Astrocyte (in vitro differentiated cells and primary cell): ENCODE measurements at places on chromosomes 4 and X. TPM values are rescaled to one million over a fixed set of nuclear protein-coding genes. Genes with fewer than 3 reads are reported as not detected.

Gene ANK2
- 77.1 and 77.8 TPM in 2 replicates for total RNA-seq

DNA sequence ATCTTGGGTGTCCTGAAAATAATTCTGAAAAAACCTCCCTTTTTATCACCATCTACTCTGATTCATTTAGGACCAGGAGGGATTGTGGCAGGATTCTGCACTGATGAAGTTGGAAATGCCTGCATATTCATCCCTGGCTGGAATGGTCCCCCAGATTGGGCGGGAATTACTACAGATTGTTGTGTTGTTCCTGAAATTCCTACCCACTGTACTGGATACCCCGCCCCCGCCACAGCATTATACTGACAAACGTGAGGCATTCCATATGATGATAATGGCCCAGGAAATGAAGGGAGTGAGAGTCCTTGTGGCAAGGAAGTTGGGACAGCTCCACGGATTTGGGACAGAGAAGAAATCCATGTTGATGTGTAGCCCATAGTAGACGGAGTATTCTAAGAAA, 15.2 kb upstream of the FAM120C start:
- H3K27me3 ChIP-seq, result no peaks in the 10 kb centered on the region
- DNase-seq, result no peak
- no peaks in the 10 kb centered on the region for H3K36me3 ChIP-seq
- no peak overlapping the region for H3K27ac ChIP-seq

Gene PF4V1
- total RNA-seq, result not detected in 2 replicates

Gene LRRC66
- total RNA-seq, result 0.32 and 0.50 TPM in 2 replicates

Gene VCX2
- not detected in 2 replicates for total RNA-seq

- no peaks in the 10 kb centered on the region for H3K27me3 ChIP-seq
- no peak overlapping the region for H3K4me3 ChIP-seq
- H3K36me3 ChIP-seq, result no peaks in the 10 kb centered on the region
- no peak overlapping the region for H3K27ac ChIP-seq
These were observed 58.9 kb downstream of the NAF1 start for GRCh38 chr4:163107754-163108153.

- DNase-seq, result no peak
- no peaks in the 10 kb centered on the region for H3K4me1 ChIP-seq
- no peak overlapping the region for H3K27ac ChIP-seq
- H3K4me3 ChIP-seq, result no peak overlapping the region
- no peaks in the 10 kb centered on the region for H3K36me3 ChIP-seq
These were observed 162.6 kb downstream of the INPP4B start for GRCh38 chr4:142683503-142683902.

DNA sequence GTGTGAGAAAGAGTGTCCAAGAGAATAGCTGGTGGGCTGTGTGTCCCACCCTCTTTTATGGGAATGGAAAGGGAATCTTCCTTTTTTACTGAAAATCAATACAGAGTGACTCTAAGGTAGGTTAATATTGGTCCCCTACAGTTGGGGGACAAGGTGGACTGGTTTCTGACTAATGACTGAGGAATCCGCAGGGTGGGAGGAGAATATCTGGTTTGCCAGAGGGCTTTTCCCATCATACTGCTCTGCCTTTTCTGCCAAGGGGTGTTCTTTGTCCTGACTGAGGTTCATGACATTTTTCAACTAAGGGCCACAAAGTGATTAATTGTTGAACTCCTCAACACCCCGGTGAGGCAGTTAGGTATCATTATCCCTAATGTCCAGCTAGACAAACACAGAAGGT, 261.6 kb downstream of the SPATA18 start:
- no peak overlapping the region for H3K27ac ChIP-seq
- no peaks in the 10 kb centered on the region for H3K36me3 ChIP-seq
- H3K4me3 ChIP-seq, result no peak overlapping the region
- no peaks in the 10 kb centered on the region for H3K27me3 ChIP-seq
- H3K4me1 ChIP-seq, result no peaks in the 10 kb centered on the region

- no peak overlapping the region for H3K4me3 ChIP-seq
- no peak overlapping the region for H3K27ac ChIP-seq
- no peaks in the 10 kb centered on the region for H3K4me1 ChIP-seq
- no peaks in the 10 kb centered on the region for H3K27me3 ChIP-seq
- DNase-seq, result no peak
These were observed 134.5 kb downstream of the MGST2 start for GRCh38 chr4:139800082-139800481.

DNA sequence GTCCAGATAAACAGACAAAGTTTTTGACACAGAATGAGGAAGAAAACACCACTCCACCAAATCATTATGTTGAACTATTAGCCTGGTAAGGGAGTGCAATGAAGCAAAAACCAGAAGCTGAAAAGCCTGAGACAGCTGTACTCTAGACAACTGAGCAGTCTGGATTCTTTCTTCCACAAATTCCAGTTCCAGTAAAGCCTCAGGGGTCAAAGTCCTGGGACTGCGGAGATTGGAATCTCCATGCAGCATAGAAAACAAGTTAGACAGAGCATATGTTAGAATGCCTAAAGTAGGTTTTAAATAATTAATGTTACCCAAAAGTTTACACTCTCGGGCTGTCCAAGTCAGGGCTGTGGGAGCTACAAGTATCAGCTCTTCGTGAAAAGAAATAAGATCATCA, 263.2 kb downstream of the TECRL start:
- no peak for DNase-seq
- H3K4me3 ChIP-seq, result no peak overlapping the region
- no peak overlapping the region for H3K27ac ChIP-seq
- no peaks in the 10 kb centered on the region for H3K36me3 ChIP-seq

DNA sequence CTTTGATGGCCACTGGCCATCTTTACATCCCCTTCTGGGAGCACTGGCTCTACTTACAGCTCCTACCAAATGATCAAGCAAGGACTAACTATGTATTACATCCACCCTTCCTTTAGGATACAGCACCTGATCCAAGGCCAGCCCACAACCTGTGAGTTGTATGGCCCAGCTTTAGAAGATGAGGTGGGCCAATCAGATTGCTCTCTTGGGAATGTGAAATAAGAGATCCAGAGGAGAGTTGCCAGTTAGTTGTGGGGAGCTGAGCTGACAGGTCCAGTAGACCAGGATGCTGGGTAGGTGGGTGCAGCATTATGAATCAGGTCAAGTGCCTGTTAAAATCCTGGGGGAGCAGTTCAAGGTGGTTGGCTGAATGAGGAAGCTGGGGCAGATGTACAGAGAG, 111.5 kb downstream of the GNL3L start:
- H3K27me3 ChIP-seq, result no peaks in the 10 kb centered on the region
- no peak overlapping the region for H3K27ac ChIP-seq
- no peak for DNase-seq
- H3K4me3 ChIP-seq, result no peak overlapping the region
- no peaks in the 10 kb centered on the region for H3K36me3 ChIP-seq

DNA sequence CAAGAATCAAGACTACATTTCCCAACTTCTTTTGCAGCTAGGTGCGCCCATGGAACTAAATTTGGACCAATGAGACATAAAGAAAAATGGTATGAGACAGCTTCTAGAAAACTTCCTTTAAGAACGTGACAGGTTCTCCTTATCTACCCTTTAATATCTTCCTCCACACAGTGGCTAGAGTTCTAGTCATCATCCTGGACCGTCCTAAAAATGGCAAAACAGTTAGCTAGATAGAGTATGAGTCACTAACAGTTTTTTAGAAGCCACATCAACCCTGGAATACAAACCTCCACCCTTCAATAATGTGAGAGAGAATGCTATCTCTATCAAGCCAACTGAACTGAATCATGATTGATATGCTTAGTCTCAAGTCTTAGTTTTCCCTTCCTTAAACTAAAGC, 267.9 kb upstream of the SLC7A11 start:
- H3K27me3 ChIP-seq, result no peaks in the 10 kb centered on the region
- no peaks in the 10 kb centered on the region for H3K36me3 ChIP-seq
- peak; percentile 57 for DNase-seq
- no peaks in the 10 kb centered on the region for H3K4me1 ChIP-seq
- H3K4me3 ChIP-seq, result no peak overlapping the region

GRCh38 chrX:130172127-130172845, 524 bp downstream of the RAB33A start:
- peaks cover 3% of the 10 kb centered on the region for H3K27me3 ChIP-seq
- H3K36me3 ChIP-seq, result no peaks in the 10 kb centered on the region
- H3K4me1 ChIP-seq, result peaks cover 25% of the 10 kb centered on the region

Gene RPA4
- total RNA-seq, result 0.48 and 0.82 TPM in 2 replicates

GRCh38 chr4:185096032-185096653, 46.9 kb upstream of the SLC25A4 start:
- H3K4me3 ChIP-seq, result no peak overlapping the region
- peaks cover 3% of the 10 kb centered on the region for H3K27me3 ChIP-seq
- DNase-seq, result peak; percentile 18
- H3K36me3 ChIP-seq, result no peaks in the 10 kb centered on the region

Gene P2RY4
- total RNA-seq, result 0.18 TPM in 1 of 2 replicates, not detected in the other

DNA sequence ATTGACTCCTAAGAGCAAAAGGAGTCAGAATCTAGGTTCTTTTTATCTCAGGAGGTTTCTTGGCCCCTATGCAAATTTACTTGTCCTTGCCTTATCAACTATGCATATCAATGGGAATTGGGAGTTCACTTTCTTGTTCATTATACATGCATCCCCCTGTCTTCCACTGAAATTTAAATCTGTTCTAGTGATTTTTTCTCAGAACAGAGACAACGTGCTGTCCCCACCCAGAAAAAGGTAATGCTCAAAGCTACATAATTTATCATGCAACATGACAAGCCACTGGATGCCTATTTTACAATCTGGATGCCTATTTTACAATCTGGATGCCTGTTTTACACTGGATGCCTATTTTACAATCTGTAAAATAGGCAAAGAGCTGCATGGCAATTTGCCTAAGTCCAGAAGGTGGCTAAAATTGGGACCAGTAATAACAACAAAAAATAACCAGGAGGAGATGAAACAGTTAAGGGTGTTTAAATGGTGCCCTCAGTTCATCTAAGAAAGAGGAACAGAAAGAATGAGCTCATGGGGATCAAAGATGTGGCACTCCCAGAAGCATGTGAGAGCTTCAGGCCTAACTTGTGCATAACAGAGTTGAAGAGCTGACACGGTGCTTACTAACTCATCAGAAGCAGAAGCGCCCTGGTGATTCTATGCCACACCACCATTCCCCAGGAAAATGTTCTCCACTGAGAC, 537.8 kb upstream of the BOD1L1 start:
- peaks cover 14% of the 10 kb centered on the region for H3K4me1 ChIP-seq
- no peak for DNase-seq
- no peak overlapping the region for H3K27ac ChIP-seq
- H3K4me3 ChIP-seq, result no peak overlapping the region
- H3K36me3 ChIP-seq, result no peaks in the 10 kb centered on the region
- no peaks in the 10 kb centered on the region for H3K27me3 ChIP-seq

Gene GASK1B
- 25.8 and 34.2 TPM in 2 replicates for total RNA-seq

DNA sequence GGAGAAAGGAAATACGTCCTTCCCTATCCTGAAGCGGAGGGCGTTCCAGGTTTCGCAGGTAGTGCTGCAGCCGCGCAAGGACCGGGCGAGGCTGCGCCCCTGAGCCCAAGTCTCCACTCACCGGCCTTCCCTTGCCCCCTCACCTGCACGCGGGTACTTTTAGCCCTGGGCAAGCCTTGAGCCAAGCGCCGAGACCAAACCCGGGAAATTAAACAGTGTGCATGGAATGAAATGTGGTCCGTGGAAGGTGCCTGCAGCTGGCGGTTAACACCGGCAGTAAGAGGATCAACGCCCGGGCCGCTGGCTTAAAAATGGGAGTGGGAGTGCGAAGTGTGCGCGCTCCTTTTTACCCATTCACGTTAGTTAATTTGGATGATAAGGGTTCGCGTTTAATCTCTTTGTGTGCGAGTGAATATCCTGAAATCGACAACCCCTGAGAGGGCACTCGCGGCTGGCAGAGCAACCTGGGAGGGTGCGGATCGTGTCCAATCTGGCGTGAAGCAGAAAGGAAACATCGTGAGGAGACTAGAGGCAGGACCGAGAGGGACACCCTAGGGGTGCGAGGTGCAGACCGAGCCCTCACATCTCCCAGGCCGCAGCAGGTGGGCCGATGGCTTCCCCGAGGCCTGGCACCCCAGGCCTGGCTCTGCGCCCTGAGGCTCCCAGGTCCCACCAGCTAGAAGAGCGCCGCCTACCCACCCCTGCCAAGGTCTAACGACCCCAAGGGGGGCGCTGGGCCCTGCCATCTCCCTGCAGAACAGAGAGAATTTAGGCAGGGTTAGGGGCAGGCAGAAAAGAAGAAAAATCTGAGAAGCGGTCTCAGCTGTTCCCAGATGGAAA, 2.0 kb upstream of the HELT start:
- DNase-seq, result no peak
- H3K4me1 ChIP-seq, result no peaks in the 10 kb centered on the region
- H3K27ac ChIP-seq, result no peak overlapping the region

- H3K36me3 ChIP-seq, result no peaks in the 10 kb centered on the region
- no peaks in the 10 kb centered on the region for H3K27me3 ChIP-seq
- no peaks in the 10 kb centered on the region for H3K4me1 ChIP-seq
- DNase-seq, result peak; percentile 31
These were observed 106.1 kb downstream of the PDGFC start for GRCh38 chr4:156865451-156865850.

- H3K4me1 ChIP-seq, result no peaks in the 10 kb centered on the region
- no peaks in the 10 kb centered on the region for H3K27me3 ChIP-seq
These were observed 192.3 kb upstream of the ANKRD50 start for GRCh38 chr4:124904723-124905388.

- no peaks in the 10 kb centered on the region for H3K36me3 ChIP-seq
- H3K4me1 ChIP-seq, result no peaks in the 10 kb centered on the region
- H3K4me3 ChIP-seq, result no peak overlapping the region
- no peak overlapping the region for H3K27ac ChIP-seq
- DNase-seq, result peak; percentile 27
- no peaks in the 10 kb centered on the region for H3K27me3 ChIP-seq
These were observed 25.1 kb downstream of the PIR start for GRCh38 chrX:15468036-15468435.

Gene TMPRSS11B
- 0.22 and 0.27 TPM in 2 replicates for total RNA-seq

Gene TMPRSS11F
- total RNA-seq, result 0.27 TPM in 1 of 2 replicates, not detected in the other

Gene RBMXL3
- not detected in 2 replicates for total RNA-seq

DNA sequence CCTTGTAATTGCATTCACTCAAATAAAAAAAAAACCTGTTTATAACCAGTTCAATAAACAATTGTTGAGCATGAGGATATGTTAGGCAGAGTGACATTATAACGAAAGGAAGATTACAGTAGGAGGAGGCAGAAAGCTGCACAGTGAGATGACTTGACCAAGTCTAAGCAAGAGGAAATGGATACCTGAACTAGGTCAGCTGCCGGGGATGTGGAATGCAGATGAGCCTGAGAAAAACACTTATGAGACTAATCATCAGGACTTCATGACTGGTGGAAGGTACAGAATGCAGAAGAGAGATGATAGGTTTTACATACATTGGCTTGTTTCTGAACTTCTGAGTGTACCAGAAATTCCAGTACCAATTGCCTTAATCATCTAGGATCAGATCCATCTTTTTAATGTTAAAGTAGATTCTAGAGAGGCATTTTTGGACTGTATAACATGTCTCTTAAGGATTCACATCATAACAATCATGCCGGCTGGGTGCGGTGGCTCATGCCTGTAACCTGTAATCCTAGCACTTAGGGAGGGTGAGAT, 208.1 kb upstream of the PPP3CA start:
- peak; percentile 4 for DNase-seq
- H3K27ac ChIP-seq, result no peak overlapping the region
- no peak overlapping the region for H3K4me3 ChIP-seq
- H3K27me3 ChIP-seq, result no peaks in the 10 kb centered on the region
- no peaks in the 10 kb centered on the region for H3K4me1 ChIP-seq
- no peaks in the 10 kb centered on the region for H3K36me3 ChIP-seq
